ENCODE measurements at places on chromosomes 12 and 14.

DNA sequence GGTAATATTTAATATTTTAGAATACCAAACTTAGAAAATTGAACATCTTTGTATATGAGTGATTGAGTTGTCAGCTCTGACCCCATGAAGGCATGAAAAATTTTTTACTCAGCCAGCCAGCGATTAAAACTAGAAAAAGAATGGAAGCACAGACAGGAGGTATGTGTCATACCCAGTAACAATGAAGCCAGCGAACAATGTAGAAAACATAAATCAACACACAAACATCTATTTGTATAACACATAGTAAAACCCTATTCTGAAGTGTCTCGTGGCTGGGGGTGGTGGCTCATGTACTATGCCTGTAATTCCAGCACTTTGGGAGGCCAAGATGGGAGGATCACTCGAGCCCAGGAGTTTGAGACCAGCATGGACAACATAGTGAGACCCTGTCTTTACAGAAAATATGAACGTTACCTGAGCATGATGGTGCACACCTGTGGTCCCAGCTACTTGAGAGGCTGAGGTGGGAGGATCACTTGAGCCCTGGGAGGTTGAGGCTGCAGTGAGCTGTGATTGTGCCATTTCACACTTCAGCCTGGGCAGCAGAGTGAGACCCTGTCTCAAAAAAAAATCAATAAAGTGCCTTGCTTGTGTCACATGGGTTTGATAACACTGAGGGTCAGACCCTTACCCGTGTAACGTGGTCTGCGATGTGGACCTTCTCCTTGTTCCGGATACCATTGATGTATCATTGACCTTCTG is 5.9 kb downstream of the TCTN2 start:
- no peak for DNase-seq

GRCh38 chr14:64465831-64466554 is 694 bp downstream of the AKAP5 start:
- no peak for DNase-seq

DNA sequence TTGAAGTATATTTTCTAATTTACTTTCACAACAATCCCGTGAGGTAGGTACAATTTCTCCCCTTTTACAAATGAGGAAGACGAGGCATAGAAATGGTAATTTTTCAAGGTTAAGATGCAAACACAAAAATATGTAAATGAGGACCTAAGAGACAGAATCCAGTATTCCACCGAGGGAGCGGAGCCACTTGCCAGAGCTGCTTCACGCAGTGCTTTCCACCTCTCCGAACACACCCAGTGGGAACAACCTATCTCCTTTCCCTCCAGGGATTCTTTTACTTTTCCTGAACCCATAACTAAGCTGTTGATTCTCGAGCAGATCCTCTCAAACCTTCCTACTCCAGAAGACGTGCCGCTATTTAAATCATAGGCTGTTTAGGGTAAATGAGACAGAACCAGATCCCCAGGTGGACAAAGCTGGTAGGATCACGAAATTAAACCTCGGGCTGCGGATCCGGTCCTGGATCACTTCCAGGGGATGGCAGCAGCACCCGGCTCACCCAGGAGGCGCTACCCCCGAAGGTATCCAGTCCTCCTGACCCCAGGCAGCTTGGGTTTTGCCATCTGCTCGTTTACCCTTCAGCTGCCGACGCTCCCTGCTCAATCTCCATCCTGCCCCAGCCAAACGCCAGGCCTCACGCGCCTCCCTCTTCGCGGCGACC is 1.5 kb downstream of the DDHD1 start:
- DNase-seq: peak; percentile 44

DNA sequence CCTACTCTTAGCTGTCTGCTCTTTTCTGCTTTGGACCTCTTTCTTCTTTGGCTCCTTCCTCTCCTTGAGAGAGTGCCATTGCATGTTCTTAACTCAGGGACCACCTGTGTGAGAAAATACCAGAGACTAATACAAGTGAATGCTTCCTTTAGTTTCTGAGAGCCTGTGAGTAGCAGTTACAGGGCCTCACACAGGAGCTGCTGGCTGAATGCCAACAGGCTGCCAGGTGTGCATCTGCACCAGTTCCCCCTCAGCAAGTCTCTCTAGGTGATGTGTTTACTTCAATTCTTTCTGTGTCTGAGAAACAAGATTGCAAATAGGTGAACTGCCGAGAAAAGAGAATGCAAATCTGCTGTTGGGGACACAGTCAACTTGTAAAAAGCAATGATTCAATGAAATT is 108.2 kb downstream of the STXBP6 start:
- no peak for DNase-seq

- DNase-seq: no peak
These were observed 814.4 kb downstream of the FSCB start for GRCh38 chr14:43692706-43693105.

GRCh38 chr12:31599053-31599452 is 8.1 kb upstream of the DENND5B start:
- DNase-seq: no peak

Measured in activated naive CD8-positive, alpha-beta T cell treated with anti-CD3 and anti-CD28 coated beads for 36 hours (primary cell).